ENCODE measurements at places on chromosomes 4 and X. TPM values are rescaled to one million over a fixed set of nuclear protein-coding genes. Genes with fewer than 3 reads are reported as not detected.

KCNIP4 gene
- total RNA-seq, result not detected

DNA sequence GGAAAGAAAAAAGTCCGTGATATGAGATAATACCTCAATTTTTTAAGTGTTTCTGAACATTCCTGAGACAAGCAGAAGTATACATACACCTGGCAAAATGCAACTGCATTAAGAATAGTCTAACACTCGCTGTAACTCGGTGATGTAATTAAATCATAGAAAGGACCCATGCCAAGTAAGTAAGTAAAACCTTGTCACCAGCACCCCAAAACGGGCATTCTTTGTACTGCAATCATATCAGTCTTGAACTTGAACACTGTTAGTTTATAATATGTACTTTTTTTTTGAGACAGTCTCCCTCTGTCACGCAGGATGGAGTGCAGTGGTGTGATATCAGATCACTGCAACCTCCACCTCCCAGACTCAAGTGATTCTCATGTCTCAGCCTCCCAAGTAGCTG lies 47.4 kb downstream of the SMIM14 start:
- no peak for ATAC-seq

GLRB gene
- not detected for total RNA-seq

MAGEC1 gene
- not detected for total RNA-seq

TRIM61 gene
- 1.7 TPM for total RNA-seq

DNA sequence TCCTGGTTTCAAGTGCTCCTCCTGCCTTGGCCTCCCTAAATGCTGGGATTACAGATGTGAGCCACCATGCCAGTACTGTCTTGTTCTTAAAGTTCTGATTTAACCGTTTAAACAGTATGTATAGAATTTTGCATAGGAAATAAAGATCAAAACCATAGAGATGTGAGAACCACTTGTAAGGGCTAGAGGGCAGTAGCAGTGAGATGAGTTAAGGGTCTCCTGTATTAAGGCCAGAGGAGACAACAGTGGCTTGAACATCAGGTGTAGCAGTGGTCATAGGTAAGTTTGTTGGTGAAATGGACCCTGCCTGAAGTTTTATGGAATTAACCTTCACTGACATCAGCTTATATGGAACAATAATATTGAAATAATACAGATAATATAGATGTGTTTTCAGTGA lies 155.7 kb downstream of the SLC4A4 start:
- ATAC-seq, result no peak

HPSE gene
- 12.3 TPM for total RNA-seq
